NB4 (cell line): ENCODE measurements at places on chromosomes 4 and X.

GRCh38 chr4:69764311-69764710, 3.9 kb upstream of the SULT1B1 start:
- DNase-seq: no peak

- DNase-seq: no peak
Measured at GRCh38 chr4:181204109-181204508, 1039.1 kb upstream of the TENM3 start.

DNA sequence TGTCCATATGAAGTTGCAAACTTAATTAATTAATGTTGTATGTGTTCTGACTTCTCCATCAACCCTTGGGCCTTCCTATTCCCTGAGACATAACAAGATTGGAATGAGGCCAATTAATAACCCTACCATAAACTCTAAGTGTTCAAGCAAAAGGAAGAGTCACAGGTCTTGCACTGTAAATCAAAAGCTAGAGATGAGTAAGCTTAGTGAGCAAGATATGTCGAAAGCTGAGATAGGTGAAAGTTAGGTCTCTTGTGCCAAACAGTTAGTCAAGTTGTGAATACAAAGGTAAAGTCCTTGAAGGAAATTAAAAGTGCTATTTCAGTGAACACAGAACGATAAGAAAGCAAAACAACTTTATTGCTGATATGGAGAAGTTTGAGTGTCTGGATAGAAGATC, 58.2 kb upstream of the GPRIN3 start:
- no peak for DNase-seq

DNA sequence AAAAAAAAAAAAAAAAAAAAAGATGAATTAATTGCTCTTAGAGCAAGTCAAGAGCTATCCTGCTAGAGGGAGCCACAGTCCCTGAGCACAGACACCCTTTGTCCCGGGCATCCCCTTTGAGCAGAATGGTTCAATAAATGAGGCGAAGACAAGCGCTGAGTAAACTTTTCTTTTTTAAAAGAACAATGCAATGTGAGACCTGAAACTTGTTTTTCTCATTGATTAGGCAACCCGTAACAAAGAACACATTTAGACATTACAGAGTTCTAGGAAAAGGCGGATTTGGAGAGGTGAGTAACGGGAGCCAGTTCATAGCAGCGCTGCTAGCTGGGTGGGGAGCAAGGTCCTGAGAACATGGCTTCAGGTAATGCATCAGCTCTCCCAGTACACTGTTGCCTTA, 46.1 kb downstream of the GRK4 start:
- peak; percentile 40 for DNase-seq

DNA sequence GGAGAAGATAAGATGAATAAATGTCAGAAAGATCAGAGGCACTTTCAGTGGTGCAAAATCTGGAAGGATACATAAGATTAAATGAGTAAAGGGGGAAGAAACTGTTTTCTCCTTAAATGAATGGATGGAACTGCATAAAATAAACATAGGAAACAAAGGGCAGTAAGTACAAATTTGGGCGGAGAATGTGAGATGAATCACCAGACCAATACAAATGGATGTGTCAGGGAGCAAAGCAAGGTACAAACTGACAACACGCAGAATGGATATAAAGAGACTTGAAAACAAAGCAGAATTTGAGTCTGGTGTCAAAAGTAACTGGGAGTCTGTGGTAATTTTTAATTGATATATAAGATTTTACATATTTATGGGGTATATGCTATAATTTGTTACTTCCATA, 175.3 kb upstream of the PCDH18 start:
- DNase-seq: no peak

DNA sequence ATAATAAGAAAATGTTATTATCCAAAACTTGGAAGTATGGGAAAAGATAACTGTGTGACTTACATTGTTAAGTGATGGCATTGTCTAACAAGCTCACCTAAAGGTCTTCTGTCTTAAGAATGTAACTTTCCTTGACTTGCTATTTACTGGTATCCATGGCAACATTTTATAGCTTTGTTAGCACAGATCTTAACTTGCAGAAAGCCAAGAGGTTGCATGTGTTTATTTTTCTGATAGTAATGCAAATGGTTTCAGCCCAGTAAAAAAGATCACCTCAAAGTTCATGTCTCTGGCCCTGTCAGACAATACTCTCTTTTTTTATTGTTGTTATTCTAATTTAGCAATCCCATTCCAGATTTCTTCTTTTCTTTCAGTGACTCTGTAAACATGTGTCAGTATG, 425.3 kb downstream of the SPRY1 start:
- DNase-seq: no peak

DNA sequence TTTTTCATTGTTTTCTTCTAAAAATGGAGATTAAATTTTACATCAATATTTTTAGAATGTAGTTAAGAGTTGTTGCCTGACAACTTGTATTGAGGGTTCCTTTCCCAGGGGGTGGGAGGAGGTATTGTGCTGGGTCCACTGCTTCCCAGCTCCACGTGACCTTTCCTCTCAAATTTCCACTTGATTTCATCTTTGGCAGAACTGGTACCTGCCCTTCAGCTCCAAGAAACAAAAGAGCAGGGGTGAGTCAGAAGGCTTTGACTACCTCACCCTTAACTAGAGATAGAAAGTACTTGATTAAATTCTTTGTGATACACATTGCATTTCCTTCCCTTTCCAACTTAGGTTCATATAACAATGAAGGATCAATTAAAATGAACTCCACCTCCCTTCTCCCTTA, 19.7 kb downstream of the TRIM2 start:
- no peak for DNase-seq

GRCh38 chr4:142377342-142378091, 468.6 kb downstream of the INPP4B start:
- DNase-seq: no peak

DNA sequence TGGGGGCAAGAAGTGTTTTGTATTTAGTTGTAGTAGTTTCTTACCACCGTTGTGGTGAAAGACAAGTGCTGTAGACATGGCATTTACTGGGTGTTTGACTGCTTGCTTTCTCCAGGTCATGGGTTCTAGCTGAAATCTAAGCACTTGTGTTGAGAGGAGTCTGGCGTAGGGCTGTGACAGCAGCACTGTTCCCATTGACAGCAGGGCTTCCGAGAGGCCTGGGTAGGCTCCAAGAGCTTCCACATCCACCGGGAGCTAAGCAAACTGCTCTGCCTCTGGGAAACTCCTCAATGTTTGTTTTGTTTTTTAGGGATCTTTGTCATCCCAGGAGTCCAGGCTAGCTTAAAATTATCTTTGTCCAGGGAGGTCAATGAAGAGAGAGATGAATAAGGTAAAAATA, 44.3 kb downstream of the BMPR1B start:
- no peak for DNase-seq

DNA sequence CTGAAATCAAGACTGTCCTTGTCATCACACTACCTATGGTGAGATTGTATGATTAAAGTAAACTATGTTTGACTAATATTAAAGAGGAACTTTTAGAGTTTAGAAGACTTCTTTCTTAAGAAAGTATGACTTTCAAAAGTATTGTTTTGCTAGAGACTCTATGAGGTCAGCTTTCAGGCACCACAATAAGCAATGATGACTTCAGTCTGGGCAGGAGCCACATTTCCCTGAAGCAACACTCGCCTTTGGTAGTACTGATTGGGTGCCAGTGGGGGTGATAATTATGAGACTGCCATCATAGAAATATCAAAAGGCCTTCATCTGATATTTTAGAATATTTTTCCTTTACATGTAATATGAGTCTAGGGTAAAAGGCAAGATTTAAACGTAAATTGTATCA, 212.6 kb downstream of the DTHD1 start:
- DNase-seq: no peak

- DNase-seq: no peak
Measured at GRCh38 chr4:185830263-185830994, 18.4 kb upstream of the SORBS2 start.

GRCh38 chrX:135649029-135649428, 64.4 kb upstream of the CT45A1 start:
- no peak for DNase-seq

DNA sequence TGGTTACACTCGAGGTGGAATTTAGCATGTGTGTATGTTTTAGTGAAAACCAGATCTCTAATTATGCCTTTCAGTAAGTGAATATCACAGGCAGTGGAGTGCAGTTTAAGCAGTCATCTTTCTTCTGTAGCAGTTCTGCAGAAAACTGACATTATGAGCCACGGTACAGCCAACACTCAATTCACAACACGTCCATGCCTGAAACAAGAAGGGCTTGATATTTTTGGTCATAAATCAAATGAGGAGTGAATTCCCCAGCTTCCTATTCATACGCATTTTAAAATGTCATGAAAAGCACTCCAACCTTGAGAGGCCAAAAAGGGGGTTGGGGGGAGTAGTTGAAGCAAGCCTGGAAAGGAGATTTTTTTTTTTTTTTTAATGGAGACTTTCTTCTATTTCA, 316.7 kb downstream of the ARHGAP10 start:
- DNase-seq: no peak

- DNase-seq: peak; percentile 58
Measured at GRCh38 chrX:110847334-110847733, 51.7 kb upstream of the CHRDL1 start.

DNA sequence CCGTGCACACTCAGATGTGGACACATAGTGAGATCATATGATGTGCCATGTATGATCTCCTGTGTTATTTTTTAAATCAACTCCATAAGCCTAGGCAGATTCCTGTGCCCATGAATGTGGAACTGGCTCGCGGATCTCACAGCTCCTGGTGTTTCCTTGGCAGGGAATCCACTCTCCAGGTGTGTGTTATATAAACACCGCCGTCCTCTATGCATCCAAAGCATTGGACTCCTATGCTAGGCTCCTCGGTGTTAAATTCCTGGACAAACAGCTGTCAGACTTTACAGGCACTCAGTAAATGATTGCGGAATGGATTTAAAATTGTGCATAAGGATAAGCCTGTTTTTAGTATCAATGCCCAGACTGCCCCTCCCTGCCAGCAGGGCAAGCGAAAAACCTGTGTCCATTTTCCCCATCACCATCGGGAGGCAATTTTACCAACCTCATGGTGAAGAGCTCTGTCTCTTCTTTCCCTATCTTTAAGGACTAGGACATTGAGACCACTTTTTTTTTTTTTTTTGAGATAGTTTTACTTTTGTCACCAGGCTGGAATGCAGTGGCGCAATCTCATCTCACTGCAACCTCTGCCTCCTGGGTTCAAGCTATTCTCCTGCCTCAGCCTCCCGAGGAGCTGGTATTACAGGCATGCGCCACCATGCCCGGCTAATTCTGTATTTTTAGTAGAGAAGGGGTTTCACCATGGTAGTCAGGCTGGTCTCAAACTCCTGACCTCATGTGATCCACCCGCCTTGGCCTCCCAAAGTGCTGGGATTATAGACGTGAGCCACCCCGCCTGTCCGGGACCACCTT, 23.6 kb upstream of the GPR78 start:
- DNase-seq: no peak

GRCh38 chr4:59247032-59247431, 1953.1 kb upstream of the ADGRL3 start:
- DNase-seq: peak; percentile 3

- DNase-seq: no peak
Measured at GRCh38 chrX:57677132-57677858, 2.8 kb downstream of the NLRP2B start.

- no peak for DNase-seq
Measured at GRCh38 chr4:8332038-8332857, 62.7 kb downstream of the HTRA3 start.

DNA sequence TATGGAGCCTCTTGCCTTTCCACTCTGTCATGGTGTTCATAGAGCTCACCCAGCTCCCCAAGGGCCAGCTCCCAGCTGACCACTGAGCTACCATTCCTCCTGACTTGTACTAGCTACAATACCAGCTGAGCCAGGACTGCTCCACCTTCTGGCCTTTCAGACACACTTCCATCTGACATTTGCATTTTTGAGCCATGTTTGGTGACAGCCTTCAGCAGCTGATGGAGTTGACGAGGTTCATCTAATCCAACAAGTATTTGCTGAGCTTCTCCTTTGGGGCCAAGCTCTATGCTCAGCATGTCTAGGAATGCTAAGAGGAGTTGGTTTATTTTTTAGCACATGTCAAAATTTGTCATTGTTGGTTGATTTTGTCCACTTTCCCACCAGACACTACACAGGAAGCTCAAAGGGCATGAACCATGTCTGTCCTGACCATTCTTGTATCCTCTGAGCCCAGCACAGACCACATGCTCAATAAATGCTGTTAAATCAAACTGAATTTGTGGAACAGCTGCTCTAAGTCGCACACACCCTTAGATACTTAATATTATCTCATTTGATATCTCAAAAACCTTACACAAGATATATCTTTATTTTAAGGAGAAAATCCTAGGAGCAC, 142.6 kb upstream of the PPARGC1A start:
- peak; percentile 39 for DNase-seq

- DNase-seq: no peak
Measured at GRCh38 chrX:148020329-148020728, 39.2 kb downstream of the FMR1NB start.

DNA sequence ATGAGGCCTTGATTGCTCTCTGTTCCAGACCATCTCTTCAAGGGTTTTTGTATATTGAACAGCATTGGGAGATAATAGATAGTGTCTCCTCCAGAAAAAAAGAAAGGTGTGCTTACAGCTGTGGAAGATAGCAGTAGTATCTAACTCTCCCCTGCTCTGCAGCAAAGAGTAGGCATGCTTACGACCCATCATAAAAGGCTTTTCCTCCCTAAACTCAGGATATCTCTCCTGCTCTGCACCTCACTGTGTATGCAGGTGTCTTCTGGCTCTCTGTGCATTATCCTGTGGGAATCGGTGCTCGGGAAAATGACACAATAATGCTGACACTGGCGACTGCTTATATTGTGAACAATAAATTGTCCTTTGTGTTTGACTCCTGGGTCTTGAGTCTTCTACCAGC, 216.0 kb downstream of the RAB28 start:
- no peak for DNase-seq

- no peak for DNase-seq
Measured at GRCh38 chrX:43703211-43703791, 47.2 kb downstream of the MAOA start.

DNA sequence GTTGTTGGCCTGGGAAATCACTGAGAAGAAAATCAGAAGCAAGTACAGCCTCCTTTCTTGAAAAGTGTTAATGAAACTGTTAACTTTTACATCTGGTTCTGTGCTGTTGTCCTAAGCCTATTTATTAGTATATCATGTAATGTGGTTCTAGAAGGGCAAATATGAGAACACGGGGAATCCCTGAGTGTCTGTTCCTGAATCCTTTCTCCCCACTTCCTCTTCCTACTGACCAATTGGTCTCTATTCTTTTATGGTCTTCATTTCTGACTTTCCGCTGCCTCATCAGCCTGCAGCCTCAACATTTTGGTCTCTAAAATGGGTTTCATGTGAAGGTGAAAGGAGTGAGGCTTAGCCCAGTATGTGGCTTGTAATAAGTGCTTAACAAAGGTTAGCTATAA, 159.9 kb upstream of the MAMLD1 start:
- DNase-seq: no peak

- no peak for DNase-seq
Measured at GRCh38 chr4:5816101-5816500, 76.8 kb downstream of the CRMP1 start.
